ENCODE measurements at places on chromosomes 4 and X. TPM values are rescaled to one million over a fixed set of nuclear protein-coding genes. Genes with fewer than 3 reads are reported as not detected.

DNA sequence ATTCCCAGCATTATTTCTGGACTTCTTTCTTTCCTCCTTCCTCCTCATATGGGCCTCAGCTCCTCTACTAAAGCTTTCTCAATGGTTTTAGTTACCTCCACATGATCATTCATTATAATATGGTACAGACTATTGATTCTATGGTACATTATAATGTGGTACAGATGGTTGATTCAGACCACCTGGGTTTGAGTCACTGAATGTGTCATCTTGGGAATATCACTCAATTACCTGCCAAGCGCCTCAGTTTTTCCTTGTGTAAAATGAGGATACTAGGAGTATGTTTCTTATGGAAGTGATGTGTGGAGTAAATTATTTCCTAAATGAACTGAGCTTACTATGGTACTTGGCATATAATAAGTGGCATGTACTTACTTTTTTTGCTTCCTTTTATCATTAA lies 27.7 kb downstream of the SLIT2 start:
- no peak for DNase-seq
- no peak overlapping the region for H3K4me3 ChIP-seq
- no peak overlapping the region for H3K27ac ChIP-seq
- no peaks in the 10 kb centered on the region for H3K36me3 ChIP-seq
- no peaks in the 10 kb centered on the region for H3K27me3 ChIP-seq
- peaks cover 42% of the 10 kb centered on the region for H3K4me1 ChIP-seq

- no peak overlapping the region for H3K4me3 ChIP-seq
- no peaks in the 10 kb centered on the region for H3K27me3 ChIP-seq
- DNase-seq: no peak
- no peaks in the 10 kb centered on the region for H3K36me3 ChIP-seq
These were observed 75.9 kb upstream of the MAML3 start for GRCh38 chr4:140229881-140230280.

- no peak overlapping the region for H3K27ac ChIP-seq
- H3K4me3 ChIP-seq: no peak overlapping the region
- H3K27me3 ChIP-seq: no peaks in the 10 kb centered on the region
These were observed 40.2 kb upstream of the CRMP1 start for GRCh38 chr4:5933116-5933515.

The INTU gene
- total RNA-seq: 11.2 TPM

The HSFX1 gene
- 1.4 TPM for total RNA-seq

All from A673 (cell line).